8988T (cell line): ENCODE measurements at places on chromosomes 1 and 21.

DNA sequence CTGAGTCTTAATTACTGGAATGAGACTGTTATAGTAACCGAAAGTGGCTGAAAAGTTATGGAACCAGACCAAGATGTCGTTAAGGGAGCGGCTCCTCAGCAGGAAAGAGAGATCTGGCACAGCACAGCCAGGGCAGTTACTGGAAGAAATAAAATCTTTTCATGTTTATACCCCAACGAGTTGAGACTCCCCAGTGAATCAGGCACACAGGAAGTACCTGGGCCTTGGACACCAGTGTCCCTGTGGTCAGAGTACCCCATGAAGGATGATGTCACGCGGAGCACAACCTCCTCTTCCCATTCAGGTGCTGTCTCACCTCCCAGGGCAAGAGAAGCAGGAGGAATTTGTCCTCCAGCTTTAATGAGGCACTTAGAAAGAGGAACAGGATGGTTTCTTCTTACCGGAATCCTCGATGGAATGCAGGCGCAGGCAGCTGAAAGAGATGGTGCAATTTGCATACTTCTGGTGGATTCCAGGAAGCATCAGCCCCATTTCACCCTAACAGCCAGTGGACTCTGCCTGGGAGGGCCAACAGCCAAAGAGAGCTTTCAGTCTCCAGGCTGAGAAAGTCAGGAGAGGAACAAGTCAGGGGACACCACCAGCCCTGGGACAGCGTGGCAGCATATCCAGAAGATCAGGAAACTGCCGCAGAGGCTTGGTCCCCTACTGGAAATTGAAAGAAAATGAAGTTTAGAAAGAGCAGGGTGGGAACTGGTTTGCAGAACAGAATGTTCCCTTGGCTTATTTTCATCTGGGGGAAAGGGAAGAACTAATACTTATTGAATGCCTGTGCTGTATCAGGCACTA is 35.9 kb upstream of the CTTNBP2NL start:
- no peak for DNase-seq

DNA sequence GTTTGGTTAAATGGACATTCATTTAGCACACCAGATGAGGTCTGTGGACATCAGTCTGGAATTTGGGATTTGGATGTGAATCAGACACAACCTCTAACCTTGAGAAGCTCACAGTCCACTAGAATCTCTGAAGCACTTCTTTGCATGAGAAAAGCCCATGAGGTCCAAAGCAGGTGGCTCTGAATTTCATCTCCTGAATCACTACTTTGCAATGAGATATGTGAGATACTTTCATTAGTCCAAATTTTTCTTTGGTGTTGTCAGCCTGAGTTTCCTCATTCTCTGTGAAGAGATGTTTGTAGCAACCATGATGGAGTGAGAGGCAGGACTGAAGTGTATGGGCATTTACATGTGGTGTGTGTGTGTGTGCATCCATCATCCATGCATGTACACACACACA is 16.5 kb upstream of the LCE2D start:
- DNase-seq = no peak

DNA sequence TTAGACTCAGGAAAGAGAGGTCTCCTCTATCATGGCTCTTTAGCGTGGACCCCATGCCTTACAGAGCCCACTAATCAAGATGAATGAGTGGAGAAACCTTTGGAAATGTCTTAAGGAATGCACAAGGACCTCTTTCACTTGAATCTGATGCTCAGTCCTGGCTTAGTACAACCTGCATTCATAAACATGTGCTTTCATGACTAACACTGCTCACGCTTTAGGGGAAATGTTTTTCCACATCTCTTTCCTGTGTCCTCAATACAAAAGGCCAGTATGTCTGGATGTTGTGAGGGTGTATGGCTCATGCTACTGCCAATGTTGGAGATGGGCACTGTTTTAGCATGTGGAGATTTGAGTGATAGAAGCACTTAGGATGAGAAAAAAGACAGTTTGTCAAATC is 14.2 kb upstream of the GNG12 start:
- DNase-seq = no peak

DNA sequence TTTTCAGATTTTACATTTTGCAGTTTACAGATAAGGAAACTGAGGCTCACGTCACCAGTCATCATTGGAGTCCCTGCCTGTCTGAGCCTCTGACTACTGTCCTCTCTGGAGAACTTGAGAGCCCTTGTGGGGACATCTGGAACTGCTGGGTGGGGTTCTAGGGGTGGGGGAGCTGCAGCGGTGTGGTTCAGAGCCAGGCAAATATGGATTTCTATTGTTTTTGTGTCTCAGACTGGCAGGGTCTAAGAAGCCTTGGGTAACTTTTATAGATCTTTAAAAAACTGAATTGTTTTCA is 46.9 kb downstream of the IER5 start:
- DNase-seq = no peak

- DNase-seq = no peak
Measured at GRCh38 chr1:66489151-66489550, 44.8 kb upstream of the SGIP1 start.

DNA sequence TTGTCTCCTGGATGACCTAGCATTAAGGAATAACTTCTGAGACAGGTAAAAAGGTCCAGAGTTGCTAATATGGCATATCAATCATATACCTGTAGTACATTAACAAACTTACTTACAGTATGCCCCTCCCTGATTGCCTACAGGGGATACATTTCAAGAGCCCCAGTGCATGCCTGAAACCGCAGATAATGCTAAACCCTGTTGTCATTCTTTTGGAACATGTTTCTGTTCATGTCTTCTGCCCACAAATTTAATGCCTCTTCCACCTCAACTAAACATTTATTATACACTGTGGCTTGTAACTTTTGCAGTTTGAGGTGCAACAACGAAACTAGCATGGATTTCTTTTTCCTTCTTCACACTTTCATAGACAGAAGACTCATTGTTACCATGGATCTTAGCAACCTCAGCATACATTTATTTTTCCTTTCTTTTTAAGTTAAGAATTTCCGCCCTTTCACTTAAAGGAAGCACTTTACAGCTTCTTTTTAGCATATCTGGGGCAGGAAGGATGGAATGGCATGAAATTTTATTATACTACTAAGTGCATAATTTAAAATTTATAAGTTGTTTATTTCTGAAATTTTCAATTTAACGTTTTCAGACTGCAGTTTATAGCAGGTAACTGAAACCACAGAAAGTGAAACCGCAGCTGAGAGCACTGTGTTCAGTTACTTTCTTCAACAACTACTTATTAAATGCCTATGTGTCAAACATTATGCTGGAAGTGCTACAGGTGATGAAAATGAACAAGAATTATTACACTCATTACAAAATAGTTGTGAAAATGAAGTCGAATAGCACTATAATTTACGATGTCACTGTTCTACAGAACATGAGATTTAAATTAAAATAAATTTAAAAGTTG is 25.3 kb downstream of the F13B start:
- DNase-seq = no peak

DNA sequence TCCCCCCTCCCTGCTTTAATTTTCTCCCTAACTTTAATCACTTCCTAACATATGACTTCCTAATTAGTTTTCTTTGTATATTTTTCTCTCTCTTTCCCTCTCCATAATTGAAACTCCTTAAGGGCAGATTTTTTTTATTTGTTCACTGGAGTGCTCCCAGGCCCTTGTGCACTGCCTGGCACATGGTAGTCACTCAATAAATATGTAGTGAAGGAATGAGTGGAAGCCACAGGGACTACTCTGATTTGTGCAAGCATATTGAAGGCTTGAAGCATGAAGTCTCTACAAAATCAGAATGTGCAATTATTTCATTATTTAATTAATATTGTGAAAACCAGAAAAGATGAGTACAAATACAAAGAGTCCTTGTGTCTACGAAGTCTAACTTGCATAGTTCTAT is 41.5 kb downstream of the SNX7 start:
- no peak for DNase-seq

DNA sequence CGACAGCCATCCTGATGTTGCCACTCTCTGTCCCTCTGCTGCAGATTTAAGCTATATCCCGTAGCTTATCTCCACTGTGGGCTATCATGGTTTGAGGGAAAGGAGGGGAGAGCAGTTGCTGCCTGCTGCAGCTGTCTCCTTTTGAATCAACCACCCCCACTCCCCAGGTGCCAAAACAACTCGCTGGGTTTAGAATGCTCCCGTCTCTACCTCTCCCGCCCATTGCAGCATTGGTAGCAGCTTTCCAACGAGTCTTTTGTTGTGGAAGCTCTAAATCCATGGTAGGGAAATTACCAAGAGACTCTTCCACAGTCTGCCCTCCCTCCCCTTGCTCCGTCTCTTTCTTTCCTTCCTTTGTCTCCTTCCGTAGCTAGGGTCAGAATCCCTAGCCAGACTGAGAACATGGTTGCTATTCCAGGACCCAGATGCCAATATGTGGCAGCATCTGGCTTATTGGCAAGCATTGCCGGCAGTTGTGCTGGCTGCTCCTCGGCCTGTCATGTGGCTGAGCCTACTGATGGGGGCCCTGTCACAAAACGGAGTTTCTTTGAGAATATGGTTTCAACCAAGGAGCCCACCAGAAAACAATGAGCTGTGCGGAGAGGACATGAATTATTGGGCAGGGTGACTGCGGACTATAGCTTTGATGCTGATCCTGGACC is 230.7 kb downstream of the RPS6KC1 start:
- no peak for DNase-seq
